NCI-H2081 (cell line): ENCODE measurements at places on chromosomes 11 and 22.

DNA sequence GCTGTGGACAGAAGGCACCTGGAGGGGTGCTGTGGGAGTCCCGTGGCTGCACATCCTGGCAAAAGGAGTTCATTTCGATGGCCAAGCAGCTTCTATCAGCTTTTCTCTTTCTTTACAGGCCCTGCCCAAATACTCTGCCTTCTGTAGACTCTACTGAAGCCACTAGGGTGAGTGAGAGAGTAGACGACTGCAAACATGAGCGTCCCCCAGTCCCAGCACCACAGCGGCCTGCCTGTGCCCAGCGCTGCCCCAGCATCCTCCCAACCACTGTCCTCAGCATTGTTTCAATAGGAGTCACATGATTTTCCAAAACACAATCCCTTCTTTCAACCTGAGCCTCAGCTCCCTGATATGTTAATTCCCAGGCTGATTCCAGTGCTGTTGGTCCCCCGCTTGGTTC lies 110.0 kb downstream of the KIRREL3 start:
- DNase-seq, result no peak

DNA sequence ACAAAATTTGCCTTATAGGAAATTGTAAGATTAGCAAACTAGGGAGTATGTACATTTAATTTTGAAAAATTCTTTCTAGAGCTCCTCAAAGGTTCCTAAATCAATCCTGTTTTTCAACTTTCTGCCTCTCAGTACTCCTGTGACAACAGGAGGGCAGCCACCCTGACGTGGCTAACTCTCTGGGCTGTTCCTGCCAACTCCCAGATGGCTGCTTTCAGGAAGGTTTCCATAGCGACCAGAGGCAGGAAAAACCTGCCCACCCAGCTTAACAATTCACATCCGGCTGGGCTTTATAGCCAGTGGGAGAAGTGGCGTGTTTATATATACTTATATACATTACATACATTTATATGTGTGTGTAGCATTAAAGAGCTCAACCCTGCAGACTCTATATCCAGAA lies 26.5 kb downstream of the SGSM3 start:
- DNase-seq, result peak; percentile 77

DNA sequence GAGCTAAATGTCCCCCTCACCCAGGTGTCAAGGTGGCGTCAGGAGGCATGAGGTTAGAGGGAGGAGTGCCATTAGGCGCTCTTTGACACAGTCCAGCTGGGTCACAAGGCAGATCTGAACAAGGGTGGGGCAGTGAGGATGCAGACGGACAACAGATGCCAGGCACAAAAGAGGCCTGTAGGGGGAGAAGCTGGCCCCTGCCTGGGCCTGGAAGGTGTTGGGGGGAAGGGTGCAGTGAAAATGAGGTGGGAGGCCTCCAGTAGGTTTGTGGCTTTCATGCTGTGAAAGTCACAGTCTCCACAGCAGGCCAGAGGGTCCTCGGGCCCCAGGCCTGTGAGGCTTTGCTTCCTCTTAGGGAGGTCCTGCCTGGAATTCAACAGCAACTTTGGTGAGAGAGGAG lies 85.0 kb upstream of the PLET1 start:
- no peak for DNase-seq

DNA sequence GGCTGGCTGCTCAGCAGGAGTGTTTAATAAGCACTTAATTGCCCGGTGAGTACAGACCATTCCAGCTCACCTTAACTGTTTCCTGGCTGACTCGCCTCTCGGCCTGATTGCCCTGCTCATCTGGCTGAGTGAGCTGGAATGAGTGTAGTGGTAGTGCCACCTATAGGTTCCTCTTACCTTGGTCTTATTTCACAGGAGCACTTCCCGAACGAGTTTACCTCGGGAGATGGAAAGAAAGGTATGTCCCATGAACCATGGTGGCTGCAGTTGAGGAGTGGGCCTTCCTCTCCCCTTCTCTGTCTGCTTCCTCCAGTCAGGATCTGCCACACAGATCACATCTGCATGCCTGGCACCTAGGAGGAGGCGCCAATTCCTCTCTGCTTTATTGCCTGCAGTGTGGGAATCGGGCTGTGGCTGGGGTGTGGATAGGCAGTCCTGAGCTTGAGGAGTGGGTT lies 26.7 kb downstream of the UPB1 start:
- peak; percentile 66 for DNase-seq

DNA sequence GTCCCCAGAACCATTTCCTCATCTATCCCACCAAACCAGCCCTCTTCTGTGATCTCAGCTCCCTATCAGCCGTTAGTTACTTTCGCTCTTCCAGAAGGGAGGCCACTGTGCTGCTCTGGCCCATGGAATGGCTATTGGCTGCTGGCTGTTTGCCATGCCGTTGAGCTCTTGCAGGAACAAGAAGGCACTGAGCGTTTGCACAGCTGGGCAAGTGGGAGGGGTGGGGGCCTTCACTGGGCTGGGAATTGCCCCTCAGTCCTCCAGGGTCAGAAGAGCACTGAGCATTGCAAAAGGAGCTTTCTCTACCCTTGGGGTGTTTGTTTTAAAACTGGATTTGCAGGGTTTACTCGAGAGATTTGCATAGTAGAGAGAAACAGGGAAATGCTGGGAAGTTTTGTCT lies 129.0 kb upstream of the PARVA start:
- peak; percentile 94 for DNase-seq

GRCh38 chr11:47408598-47409439 lies 429 bp downstream of the SLC39A13 start:
- peak; percentile 14 for DNase-seq

- no peak for DNase-seq
Measured at GRCh38 chr22:42747701-42748513, 27.2 kb upstream of the A4GALT start.

- no peak for DNase-seq
Measured at GRCh38 chr11:33700063-33700501, 544 bp downstream of the C11orf91 start.

DNA sequence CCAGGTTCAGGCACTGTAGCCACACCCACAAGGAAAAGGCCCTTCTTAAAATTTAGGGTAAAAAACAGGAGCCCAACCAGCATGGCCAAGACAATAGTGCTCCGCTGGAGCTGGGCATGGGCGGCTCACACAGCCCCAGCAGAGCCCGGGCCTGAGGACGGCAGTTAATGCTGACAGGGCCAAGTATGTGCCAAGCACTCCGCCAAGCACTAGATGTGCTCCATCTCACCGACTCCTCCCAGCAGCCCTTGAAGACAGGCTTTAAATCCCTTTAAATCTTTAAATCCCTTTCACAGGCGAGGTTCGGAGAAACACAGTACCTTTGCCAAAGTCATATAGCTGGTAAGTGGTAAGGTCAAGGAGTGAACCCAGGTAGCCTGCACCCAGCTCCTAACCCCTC lies 4.8 kb downstream of the ARFGAP2 start:
- DNase-seq, result no peak

- DNase-seq, result no peak
Measured at GRCh38 chr22:50080077-50080465, 5.2 kb downstream of the MLC1 start.

DNA sequence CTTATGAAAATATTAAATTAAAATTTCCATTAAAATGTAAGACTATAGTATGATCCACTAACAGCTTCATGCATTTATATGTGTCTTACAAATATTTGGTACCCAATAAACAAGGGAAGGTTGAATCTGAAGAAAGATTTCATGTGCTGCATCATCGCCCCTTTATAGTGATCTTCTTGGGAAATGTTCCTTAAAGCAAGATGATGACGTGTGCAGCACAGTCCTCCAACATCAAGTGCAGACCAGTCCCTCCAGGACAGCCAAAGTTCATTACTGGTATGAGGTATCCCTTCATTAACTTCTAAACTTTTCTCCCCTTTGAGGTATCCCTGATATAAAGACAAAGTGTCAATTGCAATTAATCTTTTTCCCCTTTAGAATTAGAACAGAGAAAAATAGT lies 567.0 kb downstream of the METTL15 start:
- DNase-seq, result no peak

GRCh38 chr22:30876915-30877553 lies 91.5 kb downstream of the MORC2 start:
- peak; percentile 20 for DNase-seq

GRCh38 chr11:94103471-94103870 lies 25.2 kb upstream of the PANX1 start:
- DNase-seq, result no peak
